Fibroblast of the aortic adventitia (primary cell): ENCODE measurements at places on chromosomes 16 and 17. TPM values are rescaled to one million over a fixed set of nuclear protein-coding genes. Genes with fewer than 3 reads are reported as not detected.

DNAH9 gene
- total RNA-seq: not detected in 2 replicates

TMC7 gene
- 0.41 and 1.5 TPM in 2 replicates for total RNA-seq

TRPV2 gene
- 5.3 and 45.3 TPM in 2 replicates for total RNA-seq

INO80E gene
- 6.5 and 36.5 TPM in 2 replicates for total RNA-seq

CCDC92B gene
- not detected in 2 replicates for total RNA-seq

C16orf92 gene
- total RNA-seq: not detected in 2 replicates

KRT20 gene
- not detected in 2 replicates for total RNA-seq

HIC1 gene
- total RNA-seq: 36.4 and 57.6 TPM in 2 replicates

TMEM132E gene
- under 0.01 and 0.74 TPM in 2 replicates for total RNA-seq

SDR42E2 gene
- not detected in 2 replicates for total RNA-seq

SMURF2 gene
- total RNA-seq: 38.2 and 90.9 TPM in 2 replicates

MYH11 gene
- total RNA-seq: 0.57 TPM in 1 of 2 replicates, not detected in the other

PERCC1 gene
- not detected in 2 replicates for total RNA-seq

ST6GALNAC1 gene
- total RNA-seq: not detected in 2 replicates

CACNA1G gene
- total RNA-seq: 0.41 and 1.8 TPM in 2 replicates

EPX gene
- total RNA-seq: not detected in 2 replicates

ARL5C gene
- total RNA-seq: 2.1 TPM in 1 of 2 replicates, not detected in the other

OR3A3 gene
- total RNA-seq: not detected in 2 replicates

DCTN5 gene
- total RNA-seq: 22.5 and 54.8 TPM in 2 replicates

ERN2 gene
- not detected in 2 replicates for total RNA-seq
